ENCODE measurements at places on chromosomes 3 and 15.

GRCh38 chr3:184968115-184968514 lies 156.1 kb downstream of the VPS8 start:
- DNase-seq = no peak

GRCh38 chr3:133237380-133237779 lies 162.5 kb upstream of the BFSP2 start:
- no peak for DNase-seq

DNA sequence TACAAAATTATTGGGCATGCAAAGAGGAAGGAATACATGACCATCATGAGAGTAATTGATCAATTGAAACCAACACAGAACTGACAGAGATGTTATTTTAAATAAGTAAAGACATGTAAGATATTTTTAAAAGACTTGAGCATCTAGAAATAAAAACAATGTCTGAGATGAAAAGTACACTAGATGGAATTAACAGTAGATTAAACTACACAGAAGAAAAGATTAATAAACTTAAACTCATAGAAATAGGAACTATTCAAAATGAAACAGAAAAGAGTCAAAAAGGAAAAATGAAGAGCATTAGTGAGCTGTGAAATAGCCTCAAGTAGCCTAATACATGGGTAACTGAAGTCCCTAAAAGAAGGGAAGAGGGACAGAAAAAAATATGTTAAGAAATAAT lies 8.5 kb upstream of the ARF4 start:
- no peak for DNase-seq

DNA sequence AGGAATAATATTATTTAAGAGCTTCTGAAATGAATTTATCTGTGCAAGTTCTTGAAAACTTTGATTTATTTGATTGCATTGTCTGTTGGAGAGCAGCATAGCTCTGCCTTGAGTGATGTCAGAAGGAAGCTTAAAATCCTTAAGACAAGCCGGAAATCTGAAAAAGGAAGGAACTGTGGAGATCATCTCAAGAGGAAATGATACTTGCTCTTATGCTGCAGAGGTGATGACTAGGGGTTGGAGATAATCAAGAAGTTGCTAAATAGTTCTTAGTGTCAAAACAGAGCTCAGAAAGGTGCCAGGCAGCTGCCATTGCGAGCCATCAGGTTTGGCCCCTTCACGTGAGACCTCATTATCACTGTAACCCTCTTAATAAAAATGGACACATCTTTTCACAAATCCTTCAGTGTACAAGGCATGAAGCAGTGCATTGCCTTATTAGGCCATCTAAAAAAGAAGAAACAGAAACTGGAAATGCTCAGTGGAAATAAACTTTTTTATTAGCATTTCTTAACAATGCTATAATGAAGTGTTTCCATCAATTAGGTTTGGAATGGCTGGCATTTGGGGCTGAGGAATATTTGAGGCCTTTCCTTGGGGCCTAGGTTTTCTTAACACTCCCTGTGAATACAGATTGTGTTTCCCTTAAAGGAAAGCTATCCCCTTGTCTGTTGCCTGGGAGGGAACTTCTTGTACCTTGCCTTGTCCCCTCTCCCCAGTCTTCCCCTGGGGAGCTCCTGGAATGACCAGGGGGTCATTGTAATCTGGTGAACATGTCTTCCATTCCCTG lies 34.5 kb upstream of the VILL start:
- DNase-seq = no peak

DNA sequence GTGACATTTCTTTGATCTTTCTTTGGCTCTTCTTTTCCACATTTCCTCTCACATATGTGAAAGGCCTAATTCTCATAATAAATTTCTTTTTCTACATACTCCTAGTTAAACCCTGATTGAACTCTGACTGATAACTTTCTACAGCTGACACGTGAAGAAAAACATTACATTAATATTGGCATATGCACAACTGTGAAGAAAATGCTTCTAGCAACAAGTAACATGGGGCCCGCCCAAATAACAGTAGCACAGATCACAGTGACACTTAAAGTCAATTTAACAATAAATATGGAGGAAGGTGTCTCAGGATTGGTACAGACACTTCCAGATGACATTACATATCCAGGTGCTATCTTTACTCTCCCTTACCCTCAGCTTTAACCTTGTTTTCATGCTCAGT lies 317.6 kb upstream of the ZNF385D start:
- DNase-seq = no peak

DNA sequence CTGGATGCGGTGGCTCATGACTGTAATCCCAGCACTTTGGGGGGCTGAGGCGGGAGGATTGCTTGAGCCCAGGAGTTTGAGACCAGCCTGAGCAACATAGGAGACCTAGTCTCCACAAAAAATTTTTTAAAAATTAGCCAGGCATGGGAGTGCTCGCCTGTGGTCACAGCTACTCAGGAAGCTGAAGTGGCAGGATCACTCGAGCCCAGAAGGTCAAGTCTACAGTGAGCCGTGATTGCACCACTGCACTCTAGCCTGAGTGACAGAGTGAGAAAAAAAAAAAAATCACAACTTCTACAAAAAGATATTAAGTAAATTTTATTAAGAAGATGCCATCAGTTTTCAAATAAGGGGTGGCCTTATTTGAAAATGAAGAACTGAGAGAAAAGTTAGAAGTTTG lies 11.9 kb upstream of the PLA2G4D start:
- no peak for DNase-seq

DNA sequence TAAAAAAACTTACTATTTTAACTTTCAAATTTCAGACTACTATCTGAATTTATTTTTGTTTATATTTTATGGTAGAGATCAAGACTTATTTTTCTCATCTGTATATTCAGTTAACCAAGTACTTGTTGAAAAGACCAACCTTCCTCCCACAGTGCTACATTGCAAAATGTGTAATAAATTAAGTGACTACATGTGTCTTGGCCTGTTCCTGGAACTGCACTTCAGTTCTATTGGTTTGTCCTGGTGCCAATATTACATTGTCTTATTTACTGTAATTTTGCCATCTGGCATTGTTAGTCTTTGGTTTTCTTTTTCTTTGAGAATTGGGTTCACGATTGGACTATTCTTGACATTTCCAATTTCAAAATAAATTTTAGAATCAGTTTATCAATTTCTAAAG lies 138.4 kb upstream of the KCNMB2 start:
- DNase-seq = no peak

DNA sequence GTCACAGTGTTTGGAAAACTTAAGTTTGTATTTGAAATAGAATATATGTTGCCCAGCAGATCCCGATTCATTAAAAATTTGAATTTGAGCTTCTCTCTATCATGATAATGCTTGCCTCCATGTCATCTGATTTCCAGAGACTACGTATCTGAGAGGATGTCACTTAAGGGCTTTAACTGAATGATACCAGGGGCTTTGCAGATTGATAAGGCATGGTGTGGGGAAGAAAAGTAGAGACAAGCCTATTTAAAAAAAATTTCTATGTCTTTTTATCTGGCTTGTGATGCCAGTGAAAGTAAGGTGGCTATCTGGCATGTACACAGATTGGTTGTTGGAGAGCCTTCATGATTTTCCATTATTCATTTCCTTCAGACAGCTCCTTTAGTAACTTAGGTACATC lies 72.7 kb downstream of the UBE2E2 start:
- no peak for DNase-seq

- no peak for DNase-seq
These were observed 183.6 kb downstream of the EPHB1 start for GRCh38 chr3:134978658-134979057.

- DNase-seq = no peak
These were observed 38.0 kb downstream of the EDC3 start for GRCh38 chr15:74657846-74658245.

- DNase-seq = no peak
These were observed 44.1 kb downstream of the KLHL25 start for GRCh38 chr15:85750319-85751290.

- no peak for DNase-seq
These were observed 60.8 kb upstream of the ARHGEF26 start for GRCh38 chr3:154060238-154061000.

GRCh38 chr3:30516238-30516637 lies 90.2 kb upstream of the TGFBR2 start:
- no peak for DNase-seq

- DNase-seq = no peak
These were observed 461 bp downstream of the PCYT1A start for GRCh38 chr3:196287090-196287439.

GRCh38 chr3:25907081-25907480 lies 117.2 kb downstream of the OXSM start:
- no peak for DNase-seq

GRCh38 chr3:98823791-98824190 lies 60.7 kb downstream of the ST3GAL6 start:
- no peak for DNase-seq

- no peak for DNase-seq
These were observed 147.2 kb downstream of the STAG1 start for GRCh38 chr3:136604961-136605360.

- DNase-seq = peak; percentile 74
These were observed 936 bp downstream of the ZXDC start for GRCh38 chr3:126474498-126475412.

DNA sequence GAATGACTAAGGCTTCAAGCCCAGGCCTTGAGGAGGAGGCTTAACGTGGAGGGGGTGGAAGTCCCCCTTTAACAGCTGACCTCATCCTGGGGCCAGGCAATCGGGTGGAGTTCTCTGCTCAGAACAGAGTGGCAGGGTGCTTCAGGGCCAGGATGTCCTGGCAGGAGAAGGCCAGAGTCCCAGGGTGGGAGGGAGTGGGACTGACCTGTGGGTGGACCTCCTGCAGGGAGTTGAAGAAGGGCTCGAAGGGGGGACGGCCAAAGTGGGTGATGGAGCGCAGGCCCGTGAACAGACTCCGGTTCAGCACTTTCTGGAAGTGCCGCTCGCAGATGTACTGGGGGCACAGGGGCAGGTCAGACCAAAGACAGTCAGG lies 19.6 kb downstream of the DUOX2 start:
- no peak for DNase-seq

- peak; percentile 46 for DNase-seq
These were observed 90.2 kb upstream of the KLF13 start for GRCh38 chr15:31236184-31237042.

- no peak for DNase-seq
These were observed 58.5 kb upstream of the FAM174B start for GRCh38 chr15:92714077-92714476.

- no peak for DNase-seq
These were observed 381.3 kb downstream of the TIGIT start for GRCh38 chr3:114675104-114675503.
